PC-3 (cell line): ENCODE measurements at places on chromosomes 12 and 14. TPM values are rescaled to one million over a fixed set of nuclear protein-coding genes. Genes with fewer than 3 reads are reported as not detected.
A peak's percentile ranks its signal among the peaks of the same experiment; 100 is the strongest.

DNA sequence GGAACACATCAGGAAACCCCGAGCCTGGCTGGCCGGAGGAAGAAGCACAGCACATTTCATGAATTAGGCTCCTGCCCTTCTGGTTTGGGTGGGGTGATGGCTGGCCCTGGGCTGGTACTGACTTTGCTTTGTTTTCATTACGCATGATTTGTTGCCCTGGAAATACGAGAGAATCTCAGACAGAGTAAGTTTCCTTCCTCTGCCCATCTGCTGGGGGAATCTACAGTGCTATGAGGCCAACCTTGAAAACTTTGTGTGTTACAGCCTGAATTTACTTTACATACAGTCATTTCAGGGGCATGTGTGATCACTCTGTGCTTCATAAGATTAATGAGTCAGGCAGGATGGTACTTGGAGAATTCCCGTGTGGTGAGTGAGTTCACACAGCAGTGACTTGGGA, 20.5 kb upstream of the SLC5A8 start:
- no peak overlapping the region for H3K4me3 ChIP-seq
- H3K27ac ChIP-seq: no peak overlapping the region
- H3K4me1 ChIP-seq: no peaks in the 10 kb centered on the region
- peak; percentile 72 for DNase-seq
- no peaks in the 10 kb centered on the region; the same call in 1 of the 2 replicates for H3K27me3 ChIP-seq

- 0 out of 2 replicates have a peak, but pooled peaks cover 3% of the 10 kb centered on the region for H3K4me1 ChIP-seq
- H3K27me3 ChIP-seq: no peaks in the 10 kb centered on the region
- no peak overlapping the region for H3K4me3 ChIP-seq
- H3K36me3 ChIP-seq: no peaks in the 10 kb centered on the region
- DNase-seq: no peak
- H3K27ac ChIP-seq: no peak overlapping the region
Measured at GRCh38 chr12:81517296-81517695, 241.9 kb downstream of the PPFIA2 start.

DNA sequence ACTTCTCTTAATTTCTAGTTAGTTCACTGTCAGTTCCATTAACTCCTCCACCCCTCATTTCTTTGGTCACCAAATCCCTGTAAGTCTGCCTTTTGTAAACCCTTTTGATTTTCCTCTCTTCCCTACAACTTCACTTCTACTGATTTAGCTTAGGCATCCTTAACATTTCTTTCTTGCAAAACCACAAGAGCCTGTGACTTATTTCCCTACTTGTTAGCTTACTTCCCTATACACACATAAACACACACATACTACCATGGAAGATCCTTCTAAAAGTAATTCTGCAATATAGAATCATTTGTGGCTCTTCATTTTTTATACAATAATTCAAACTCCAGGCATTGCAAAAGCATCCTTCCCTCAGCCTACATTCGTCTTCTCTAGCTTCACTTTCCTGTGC, 494.3 kb upstream of the USP15 start:
- no peaks in the 10 kb centered on the region; the same call in 1 of the 2 replicates for H3K27me3 ChIP-seq
- H3K4me3 ChIP-seq: no peak overlapping the region
- H3K27ac ChIP-seq: no peak overlapping the region

DNA sequence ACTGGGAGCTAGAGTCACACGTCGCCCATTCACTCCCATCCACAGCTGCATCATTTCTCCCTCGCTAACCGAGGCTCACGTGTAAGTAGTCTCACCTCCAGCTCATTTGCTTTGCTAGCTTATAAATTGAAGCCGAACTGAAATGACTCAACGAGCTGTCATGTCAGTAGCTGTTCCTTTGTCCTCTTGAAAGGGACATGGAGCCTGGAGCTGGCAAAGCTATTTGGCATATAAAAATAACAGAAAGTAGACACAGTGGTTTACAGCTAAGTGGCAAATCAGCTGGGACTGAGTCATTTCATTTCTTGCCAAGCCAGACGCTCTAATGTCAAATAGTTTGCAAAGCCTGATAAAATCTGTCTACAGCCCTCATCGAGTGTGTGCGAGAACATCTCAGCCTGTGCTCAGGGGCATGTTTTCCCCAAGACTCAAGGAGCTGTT, 114.4 kb upstream of the TMEM233 start:
- DNase-seq: peak; percentile 57
- no peak overlapping the region for H3K27ac ChIP-seq
- H3K4me3 ChIP-seq: no peak overlapping the region
- H3K27me3 ChIP-seq: peaks cover 24% of the 10 kb centered on the region
- H3K4me1 ChIP-seq: no peaks in the 10 kb centered on the region

GRCh38 chr12:117152793-117153775, 37.2 kb downstream of the FBXO21 start:
- H3K4me3 ChIP-seq: no peak overlapping the region
- H3K27ac ChIP-seq: no peak overlapping the region
- no peaks in the 10 kb centered on the region for H3K4me1 ChIP-seq
- peaks cover 62% of the 10 kb centered on the region for H3K36me3 ChIP-seq
- no peak for DNase-seq

- H3K27me3 ChIP-seq: no peaks in the 10 kb centered on the region
- DNase-seq: peak; percentile 97
- no peaks in the 10 kb centered on the region for H3K36me3 ChIP-seq
- no peak overlapping the region for H3K4me3 ChIP-seq
Measured at GRCh38 chr14:103361867-103362266, 23.3 kb upstream of the MARK3 start.

- no peaks in the 10 kb centered on the region for H3K27me3 ChIP-seq
- no peak overlapping the region for H3K27ac ChIP-seq
- no peaks in the 10 kb centered on the region for H3K4me1 ChIP-seq
- no peaks in the 10 kb centered on the region for H3K36me3 ChIP-seq
Measured at GRCh38 chr12:102426599-102427542, 53.5 kb downstream of the IGF1 start.

Gene IFNG-AS1
- total RNA-seq: not detected in 2 replicates

Gene CIROP
- not detected in 2 replicates for total RNA-seq

Gene TAS2R14
- total RNA-seq: 1.6 and 1.8 TPM in 2 replicates

Gene FBXW8
- 12.1 and 20.7 TPM in 2 replicates for total RNA-seq

Gene LHX5
- 0.23 and 0.26 TPM in 2 replicates for total RNA-seq

Gene SLCO1C1
- total RNA-seq: not detected in 2 replicates
